Activated CD4-positive, alpha-beta T cell treated with anti-CD3 and anti-CD28 coated beads, Interleukin-2, amount 10 ng/mL, durations not matched to agents 7 days and 5 days (primary cell): ENCODE measurements at places on chromosomes 4 and X.

DNA sequence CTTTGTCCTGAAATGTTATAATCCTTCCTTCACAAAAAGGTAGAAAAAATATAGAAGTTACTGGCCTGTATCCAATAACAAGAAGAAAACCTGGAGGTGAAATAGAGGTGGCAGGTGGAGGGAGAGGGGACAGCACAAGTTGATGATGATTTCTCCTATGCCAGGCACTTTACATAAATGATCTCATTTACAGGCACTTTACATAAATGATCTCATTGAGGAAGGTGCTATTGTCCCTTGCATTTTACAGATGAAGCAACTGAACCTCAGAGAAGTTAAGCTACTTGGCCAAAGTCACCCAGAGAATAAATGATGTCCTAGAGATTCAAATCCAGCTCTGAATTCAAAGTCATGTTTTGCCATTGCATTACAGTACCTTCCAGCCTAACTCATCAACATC is 7.1 kb upstream of the OPHN1 start:
- H3K27ac ChIP-seq, result no peak overlapping the region
- H3K36me3 ChIP-seq, result no peaks in the 10 kb centered on the region
- peaks cover 11% of the 10 kb centered on the region for H3K27me3 ChIP-seq

GRCh38 chr4:111639876-111640275 is 505.4 kb upstream of the FAM241A start:
- H3K4me3 ChIP-seq, result no peak overlapping the region
- no peaks in the 10 kb centered on the region for H3K36me3 ChIP-seq
- no peaks in the 10 kb centered on the region for H3K4me1 ChIP-seq
- H3K27me3 ChIP-seq, result no peaks in the 10 kb centered on the region
- no peak overlapping the region for H3K27ac ChIP-seq
- DNase-seq, result no peak

DNA sequence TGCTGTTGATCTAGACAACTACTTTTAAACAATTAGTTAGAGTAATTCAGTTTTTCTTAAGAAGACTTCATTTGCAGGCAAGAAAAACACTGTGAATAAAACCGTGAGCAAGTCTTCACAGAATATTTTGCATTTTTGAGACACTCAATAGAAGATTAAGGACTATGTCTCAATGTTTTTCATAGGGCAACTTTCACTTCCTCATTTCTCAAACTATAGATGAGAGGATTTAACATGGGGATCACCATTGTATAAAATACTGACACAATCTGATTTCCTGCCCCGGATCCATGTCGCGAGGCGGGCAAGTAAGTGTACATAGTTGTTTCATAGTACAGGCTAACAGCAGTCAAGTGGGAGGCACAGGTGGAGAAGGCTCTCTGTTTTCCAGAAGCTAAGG is 108.8 kb upstream of the IGSF1 start:
- no peaks in the 10 kb centered on the region for H3K36me3 ChIP-seq
- H3K4me3 ChIP-seq, result no peak overlapping the region
- no peak for DNase-seq
- no peaks in the 10 kb centered on the region for H3K4me1 ChIP-seq
- no peak overlapping the region for H3K27ac ChIP-seq
- H3K27me3 ChIP-seq, result no peaks in the 10 kb centered on the region

DNA sequence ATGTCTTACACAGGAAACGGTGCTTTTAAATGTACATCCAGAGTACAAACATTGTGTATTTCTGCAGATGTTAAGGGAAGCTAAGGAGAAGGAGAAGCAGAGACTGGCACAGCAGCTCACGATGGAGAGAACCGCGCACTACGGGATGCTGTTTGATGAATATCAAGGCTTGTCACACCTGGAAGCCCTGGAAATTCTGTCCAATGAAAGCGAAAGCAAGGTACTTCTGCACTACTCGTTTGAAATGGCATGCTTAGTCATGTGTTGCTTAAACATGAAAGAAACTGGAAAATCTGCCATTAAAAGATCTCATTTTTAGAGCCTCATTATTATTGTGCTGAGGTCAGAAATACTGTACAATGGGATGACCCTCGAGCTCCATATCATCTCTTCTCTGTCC is 47.2 kb downstream of the FAM114A1 start:
- H3K4me1 ChIP-seq, result peaks cover 12% of the 10 kb centered on the region
- no peaks in the 10 kb centered on the region for H3K36me3 ChIP-seq
- H3K4me3 ChIP-seq, result peak overlapping the region; percentile 62
- peak; percentile 21 for DNase-seq
- peak overlapping the region; percentile 22 for H3K27ac ChIP-seq

DNA sequence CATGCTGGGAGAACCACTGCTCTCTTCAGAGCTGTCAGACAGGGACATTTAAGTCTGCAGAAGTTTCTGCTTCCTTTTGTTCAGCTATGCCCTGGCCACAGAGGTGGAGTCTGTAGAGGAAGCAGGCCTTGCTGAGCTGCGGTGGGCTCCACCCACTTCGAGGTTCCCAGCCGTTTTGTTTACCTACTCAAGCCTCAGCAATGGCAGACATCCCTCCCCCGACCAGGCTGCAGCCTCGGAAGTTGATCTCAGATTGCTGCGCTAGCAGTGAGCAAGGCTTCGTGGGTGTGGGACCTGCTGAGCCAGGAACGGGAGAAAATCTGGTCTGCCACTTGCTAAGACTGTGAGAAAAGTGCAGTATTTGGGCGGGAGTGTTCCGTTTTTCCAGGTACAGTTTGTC is 118.9 kb downstream of the SLC10A6 start:
- H3K36me3 ChIP-seq, result peaks cover 1% of the 10 kb centered on the region
- peaks cover 15% of the 10 kb centered on the region for H3K27me3 ChIP-seq
- H3K4me3 ChIP-seq, result no peak overlapping the region
- H3K27ac ChIP-seq, result no peak overlapping the region
- H3K4me1 ChIP-seq, result no peaks in the 10 kb centered on the region

GRCh38 chr4:14855719-14856061 is 146.6 kb upstream of the CPEB2 start:
- H3K27ac ChIP-seq, result no peak overlapping the region
- DNase-seq, result no peak
- H3K4me3 ChIP-seq, result no peak overlapping the region
- peaks cover 15% of the 10 kb centered on the region for H3K4me1 ChIP-seq
- no peaks in the 10 kb centered on the region for H3K27me3 ChIP-seq

GRCh38 chrX:45513042-45513441 is 312.4 kb upstream of the DIPK2B start:
- no peak for DNase-seq
- H3K27me3 ChIP-seq, result no peaks in the 10 kb centered on the region
- peaks cover 6% of the 10 kb centered on the region for H3K4me1 ChIP-seq
- H3K36me3 ChIP-seq, result no peaks in the 10 kb centered on the region
- no peak overlapping the region for H3K27ac ChIP-seq
- H3K4me3 ChIP-seq, result no peak overlapping the region

DNA sequence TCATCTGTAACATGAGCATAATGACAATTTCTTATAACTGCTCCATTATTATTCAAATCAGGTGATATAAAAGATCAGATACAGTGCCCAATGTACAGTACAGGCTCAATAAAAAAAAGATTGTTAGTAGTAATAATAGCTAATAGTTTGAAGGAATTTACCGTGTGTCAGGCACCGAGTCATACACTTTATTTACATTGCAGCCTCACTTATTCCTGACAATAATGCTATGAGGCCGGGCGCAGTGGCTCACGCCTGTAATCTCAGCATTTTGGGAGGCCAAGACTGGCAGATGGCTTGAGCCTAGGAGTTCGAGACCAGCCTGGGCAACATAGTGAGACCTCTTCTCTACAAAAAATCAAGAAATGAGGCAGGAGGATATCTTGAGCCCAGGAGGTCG is 10.1 kb upstream of the MAP7D3 start:
- H3K4me3 ChIP-seq, result no peak overlapping the region
- no peak for DNase-seq
- H3K27me3 ChIP-seq, result no peaks in the 10 kb centered on the region
- no peak overlapping the region for H3K27ac ChIP-seq

- no peaks in the 10 kb centered on the region for H3K36me3 ChIP-seq
- no peak overlapping the region for H3K27ac ChIP-seq
- H3K4me1 ChIP-seq, result no peaks in the 10 kb centered on the region
- H3K4me3 ChIP-seq, result no peak overlapping the region
Observed at GRCh38 chrX:132364313-132364712, 124.5 kb downstream of the MBNL3 start.

DNA sequence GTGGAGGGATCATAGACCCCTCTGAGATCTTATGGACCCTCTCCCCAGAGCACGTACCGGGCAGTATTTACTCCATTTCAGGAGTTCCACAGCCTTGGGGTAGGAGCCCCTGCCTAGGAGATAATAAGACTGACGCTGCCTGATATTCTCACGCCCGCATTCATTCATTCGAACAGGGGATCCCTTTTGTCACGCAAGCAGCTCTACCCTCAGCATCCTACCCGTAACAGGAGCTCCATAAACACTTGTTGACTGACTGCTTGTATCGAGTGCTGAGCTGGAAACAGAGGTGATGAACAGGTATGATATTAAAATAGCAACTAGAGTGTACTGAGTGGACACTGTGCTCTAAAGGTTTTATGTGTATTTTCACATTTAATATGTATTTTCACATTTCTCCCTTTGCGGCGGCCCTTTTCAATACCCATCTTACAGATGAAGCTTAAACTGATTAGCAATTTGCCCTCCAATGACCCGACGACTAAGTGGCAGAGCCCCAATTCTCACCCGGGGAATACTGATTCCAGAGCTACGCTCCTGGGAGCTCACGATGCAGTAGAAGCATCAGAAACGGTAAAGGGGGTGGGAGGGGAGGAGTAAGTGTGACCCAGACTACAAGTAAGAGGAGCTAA is 888 bp downstream of the RAB28 start:
- peaks cover 25% of the 10 kb centered on the region for H3K4me1 ChIP-seq
- H3K27ac ChIP-seq, result peak overlapping the region; percentile 99
- H3K36me3 ChIP-seq, result no peaks in the 10 kb centered on the region
- no peak for DNase-seq
- peaks cover 6% of the 10 kb centered on the region for H3K27me3 ChIP-seq
- H3K4me3 ChIP-seq, result peak overlapping the region; percentile 87

DNA sequence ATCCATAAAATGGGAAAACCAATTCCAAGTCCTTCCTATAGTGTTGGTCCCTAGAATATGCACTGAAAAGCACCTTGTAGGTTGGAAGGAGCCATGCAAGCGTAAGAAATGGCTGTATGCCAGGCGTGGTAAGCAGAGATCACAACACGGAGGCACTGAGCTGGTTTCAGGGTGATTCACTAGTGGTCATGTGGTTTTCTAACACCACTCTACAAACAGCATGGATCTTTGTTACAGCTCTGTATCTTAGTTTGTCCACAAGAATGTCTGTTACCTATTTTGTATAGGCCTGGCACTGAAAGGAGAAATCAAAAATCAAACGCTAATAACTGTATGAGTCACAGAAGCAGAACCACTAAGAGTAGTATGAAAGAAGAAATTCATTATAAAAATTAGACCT is 71.9 kb downstream of the MAGEB17 start:
- peaks cover 6% of the 10 kb centered on the region for H3K27me3 ChIP-seq
- H3K4me1 ChIP-seq, result no peaks in the 10 kb centered on the region
- H3K36me3 ChIP-seq, result no peaks in the 10 kb centered on the region
- DNase-seq, result no peak
- no peak overlapping the region for H3K4me3 ChIP-seq

- H3K4me1 ChIP-seq, result no peaks in the 10 kb centered on the region
- no peaks in the 10 kb centered on the region for H3K36me3 ChIP-seq
Observed at GRCh38 chr4:47695260-47695659, 142.6 kb downstream of the CORIN start.

DNA sequence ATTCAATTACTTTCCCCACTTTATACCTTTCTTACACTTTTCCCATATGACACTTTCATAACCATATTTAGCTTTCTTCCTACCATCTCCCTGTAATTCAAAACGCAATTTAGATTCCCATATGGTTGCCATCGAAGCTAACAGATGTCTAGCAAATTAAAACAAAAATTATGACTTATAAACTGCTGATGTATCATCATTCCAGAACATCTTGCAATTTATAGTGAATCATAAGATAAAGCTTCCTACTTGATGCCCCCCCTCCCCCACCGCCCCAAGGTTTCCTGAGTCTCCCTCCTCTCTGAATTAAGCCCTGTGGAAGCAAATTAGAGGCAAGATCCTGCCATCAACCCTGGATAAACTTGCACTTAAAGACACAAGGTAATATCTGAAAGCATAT is 5.4 kb downstream of the TSPAN5 start:
- peaks cover 26% of the 10 kb centered on the region for H3K36me3 ChIP-seq
- peaks cover 39% of the 10 kb centered on the region for H3K4me1 ChIP-seq
- H3K27ac ChIP-seq, result no peak overlapping the region
- H3K4me3 ChIP-seq, result no peak overlapping the region
- H3K27me3 ChIP-seq, result no peaks in the 10 kb centered on the region

GRCh38 chrX:109966246-109966645 is 36.7 kb upstream of the TMEM164 start:
- no peaks in the 10 kb centered on the region for H3K27me3 ChIP-seq
- H3K4me3 ChIP-seq, result no peak overlapping the region
- no peak overlapping the region for H3K27ac ChIP-seq
- DNase-seq, result no peak

- no peak for DNase-seq
- H3K36me3 ChIP-seq, result no peaks in the 10 kb centered on the region
- no peaks in the 10 kb centered on the region for H3K27me3 ChIP-seq
- no peak overlapping the region for H3K27ac ChIP-seq
Observed at GRCh38 chr4:128168701-128169100, 107.6 kb downstream of the LARP1B start.

DNA sequence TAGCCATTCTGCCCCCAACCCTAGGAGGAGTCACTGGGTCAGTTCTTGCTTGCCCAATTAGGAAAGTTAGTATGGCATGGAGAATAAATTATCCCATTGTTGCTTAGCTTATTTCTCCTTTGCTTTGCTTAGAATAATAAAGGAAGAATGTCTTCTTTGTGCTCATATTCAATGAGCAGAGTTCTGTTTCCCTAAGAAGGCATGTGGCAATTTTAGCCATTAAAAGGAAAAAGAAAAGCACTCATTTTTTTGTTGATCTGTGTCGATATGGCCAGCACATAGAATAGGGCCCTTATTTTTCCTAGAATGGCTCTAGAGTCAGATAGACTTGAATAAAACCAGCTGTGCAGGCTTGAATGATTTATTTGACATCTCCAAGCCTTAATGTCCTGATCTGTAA is 166.4 kb upstream of the PPARGC1A start:
- H3K36me3 ChIP-seq, result no peaks in the 10 kb centered on the region
- no peaks in the 10 kb centered on the region for H3K4me1 ChIP-seq
- H3K27ac ChIP-seq, result no peak overlapping the region
- no peaks in the 10 kb centered on the region for H3K27me3 ChIP-seq
- no peak overlapping the region for H3K4me3 ChIP-seq
- DNase-seq, result no peak

DNA sequence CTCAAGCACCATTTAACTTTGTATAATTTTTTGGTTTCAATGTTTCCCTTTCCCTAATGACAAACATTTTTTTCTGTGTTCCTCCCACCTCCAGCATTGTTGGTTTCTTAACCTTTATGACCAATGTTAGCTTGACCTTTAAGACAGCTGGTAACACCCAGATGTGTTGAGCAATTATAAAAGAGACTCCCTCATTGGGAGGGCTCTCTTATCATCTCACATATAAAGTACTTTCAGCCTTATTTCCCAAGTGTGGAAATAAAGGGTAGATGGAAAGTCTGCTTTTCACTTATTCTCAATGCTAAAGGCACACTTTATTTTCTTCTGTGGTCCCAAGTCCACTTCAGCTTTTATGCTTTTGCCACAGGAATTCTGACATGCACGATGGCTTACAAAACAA is 1420.4 kb downstream of the RAPGEF2 start:
- H3K4me1 ChIP-seq, result no peaks in the 10 kb centered on the region
- no peaks in the 10 kb centered on the region for H3K36me3 ChIP-seq
- no peak overlapping the region for H3K4me3 ChIP-seq
- DNase-seq, result no peak
- no peak overlapping the region for H3K27ac ChIP-seq

GRCh38 chr4:4421356-4421755 is 34.5 kb downstream of the NSG1 start:
- H3K27ac ChIP-seq, result no peak overlapping the region
- H3K36me3 ChIP-seq, result peaks cover 30% of the 10 kb centered on the region
- H3K4me3 ChIP-seq, result no peak overlapping the region
- H3K27me3 ChIP-seq, result no peaks in the 10 kb centered on the region
- H3K4me1 ChIP-seq, result peaks cover 25% of the 10 kb centered on the region
- no peak for DNase-seq
